ENCODE measurements at places on chromosomes 12 and 14. TPM values are rescaled to one million over a fixed set of nuclear protein-coding genes. Genes with fewer than 3 reads are reported as not detected.

GRCh38 chr12:47709237-47709636 is 3.4 kb upstream of the RPAP3 start:
- no peak for DNase-seq

- no peak for DNase-seq
Measured at GRCh38 chr14:73741386-73741875, 27.2 kb upstream of the PNMA1 start.

Gene ANO2
- 30.4 TPM for total RNA-seq

GRCh38 chr12:56084958-56085543 is 5.1 kb downstream of the ERBB3 start:
- no peak for DNase-seq

GRCh38 chr12:52222692-52223091 is 10.4 kb upstream of the KRT7 start:
- no peak for DNase-seq

GRCh38 chr14:73787486-73788316 is 63.9 kb upstream of the PTGR2 start:
- no peak for DNase-seq

- DNase-seq, result no peak
Measured at GRCh38 chr12:52221912-52222457, 11.1 kb upstream of the KRT7 start.

Gene CLEC6A
- not detected for total RNA-seq

DNA sequence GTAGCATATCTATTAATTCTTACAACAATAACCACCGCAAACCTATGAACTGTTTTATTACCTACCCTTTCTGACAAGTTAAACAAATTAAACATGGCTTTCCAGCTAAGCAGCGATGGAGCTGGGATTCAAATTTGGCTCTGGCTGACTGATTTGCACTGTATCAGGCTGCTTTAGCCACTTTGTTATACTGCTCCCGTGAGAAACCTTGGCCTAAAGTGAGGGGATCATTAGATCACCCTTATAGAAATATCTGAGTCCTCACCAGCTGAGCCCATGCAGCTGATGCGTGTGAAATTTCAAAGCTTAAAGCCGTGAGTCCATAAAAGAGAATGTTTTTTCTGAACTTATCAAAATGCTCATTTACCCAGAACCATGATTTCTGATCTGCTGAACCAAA is 8.1 kb upstream of the GPHB5 start:
- no peak for DNase-seq

GRCh38 chr14:84225268-84225667 is 1304.7 kb upstream of the FLRT2 start:
- DNase-seq, result no peak

Gene SERPINA10
- not detected for total RNA-seq

- DNase-seq, result no peak
Measured at GRCh38 chr12:10554756-10555481, 49.2 kb downstream of the EIF2S3B start.

- peak; percentile 90 for DNase-seq
Measured at GRCh38 chr12:57845478-57846284, 848 bp downstream of the CTDSP2 start.

Gene CYP46A1
- total RNA-seq, result 2.5 TPM

DNA sequence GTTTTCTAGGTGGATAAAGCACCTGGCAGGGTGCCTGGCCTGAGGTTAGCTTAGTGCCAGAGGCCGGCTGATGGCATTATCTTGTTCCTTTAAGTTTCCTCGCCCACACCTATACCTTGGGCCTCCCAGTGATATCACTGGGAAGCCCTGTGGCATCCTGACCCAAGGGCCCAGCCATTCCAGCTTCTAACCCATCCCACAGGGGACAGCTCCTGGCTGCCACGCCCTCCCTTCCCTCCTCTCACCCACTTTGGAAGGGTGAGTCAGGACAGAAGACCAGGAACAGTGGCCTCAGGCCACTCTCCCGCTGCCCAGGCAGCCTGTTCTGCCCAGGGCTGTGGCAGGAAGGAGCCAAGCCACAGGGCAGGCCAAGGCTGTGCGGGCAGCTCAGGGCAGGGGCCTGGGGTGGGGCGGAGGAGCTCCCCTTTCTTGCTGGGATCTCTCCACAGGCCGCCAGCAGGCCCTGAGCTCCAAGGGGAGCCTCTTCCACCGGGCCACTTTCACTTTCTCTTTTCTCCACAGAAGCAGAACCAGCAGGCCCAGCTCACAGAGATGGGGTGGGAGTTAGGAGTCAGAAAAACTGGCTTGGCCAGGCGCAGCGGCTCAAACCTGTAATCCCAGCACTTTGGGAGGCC is 75.1 kb downstream of the IRF2BPL start:
- peak; percentile 75 for DNase-seq

- no peak for DNase-seq
Measured at GRCh38 chr14:34817768-34818167, 57.4 kb downstream of the BAZ1A start.

Gene KRT79
- total RNA-seq, result not detected

DNA sequence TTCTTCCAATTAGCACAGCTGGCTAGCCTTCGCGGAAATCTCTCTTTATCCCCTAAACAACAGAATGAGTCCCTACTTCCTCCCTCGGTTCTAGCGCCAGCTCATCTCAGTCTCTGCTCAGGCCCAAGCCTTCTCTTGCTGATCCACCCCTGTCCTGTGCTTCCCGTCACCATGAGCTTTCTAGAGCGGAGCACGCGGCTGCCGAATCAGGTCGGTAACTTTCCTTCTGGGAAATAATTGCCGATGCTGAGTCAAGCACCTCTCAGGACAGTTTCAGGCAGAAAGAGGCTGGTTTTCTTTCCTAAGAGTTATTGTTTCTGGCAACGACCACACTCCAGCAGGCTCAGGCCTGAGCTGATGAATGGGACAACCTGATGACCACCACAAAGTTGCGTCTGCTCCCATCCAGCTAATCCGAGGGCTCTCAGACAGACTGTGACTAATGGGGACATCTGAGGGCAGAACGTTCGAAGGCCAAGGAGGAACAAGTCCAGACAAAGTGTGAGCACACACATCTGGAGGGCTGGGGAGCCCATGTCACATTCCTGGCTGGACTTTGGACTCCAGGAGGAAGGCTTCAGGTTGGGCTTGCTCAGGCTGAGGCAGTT is 13.6 kb upstream of the GPR68 start:
- DNase-seq, result no peak

DNA sequence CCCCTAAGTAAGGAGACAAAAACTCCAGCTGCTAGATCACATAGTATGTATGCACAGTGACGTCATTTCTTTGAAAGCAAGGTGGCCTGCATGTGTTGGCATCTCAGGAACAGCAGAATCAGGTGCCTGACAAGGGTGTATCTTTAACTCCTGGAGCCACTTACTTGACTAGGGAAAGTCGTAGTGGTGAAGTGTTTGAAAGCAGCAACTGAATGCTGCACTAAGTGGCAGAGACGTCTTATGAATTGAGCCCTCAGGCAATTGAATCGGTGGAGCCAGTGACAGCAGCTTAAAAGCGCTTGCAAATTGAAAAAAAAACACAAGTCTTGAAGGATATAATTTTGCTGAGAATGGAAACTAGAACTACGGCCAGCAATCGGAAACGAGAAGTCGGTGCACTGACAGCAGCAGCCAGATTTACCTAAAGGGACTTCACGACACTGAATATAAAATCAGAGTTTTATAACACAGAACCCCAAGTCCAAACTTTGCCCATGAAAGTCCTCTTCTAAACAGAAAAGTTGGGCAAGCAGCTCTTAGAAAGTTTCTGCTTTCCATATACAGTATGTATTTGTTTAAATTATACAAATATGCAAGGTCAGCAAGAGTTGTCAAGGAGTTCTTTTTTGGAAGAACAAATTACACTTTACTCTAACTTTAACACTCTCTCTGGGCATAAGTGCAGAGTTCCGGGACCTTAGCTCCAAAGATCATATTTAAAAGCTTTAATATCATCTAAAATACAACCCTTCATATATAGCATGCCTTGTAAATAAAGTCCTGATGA is 1.1 kb downstream of the IGF1 start:
- no peak for DNase-seq

GRCh38 chr14:65808390-65808789 is 395.9 kb downstream of the FUT8 start:
- DNase-seq, result no peak

Gene KRT4
- not detected for total RNA-seq

- DNase-seq, result no peak
Measured at GRCh38 chr12:93229494-93230325, 148.0 kb upstream of the NUDT4 start.

DNA sequence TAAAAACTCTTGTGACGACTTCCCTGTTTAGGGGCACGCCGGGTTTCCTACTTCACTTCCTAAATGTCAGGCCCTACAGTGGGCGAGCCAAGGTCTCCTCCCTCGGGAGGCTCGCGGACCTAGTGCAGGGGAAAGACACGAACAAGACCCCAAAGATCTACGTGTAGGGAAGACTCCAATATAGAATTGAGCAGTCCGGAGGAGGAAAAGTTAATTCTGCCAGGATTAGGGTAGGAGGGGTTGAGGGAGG is 564 bp downstream of the ATXN3 start:
- peak; percentile 77 for DNase-seq

DNA sequence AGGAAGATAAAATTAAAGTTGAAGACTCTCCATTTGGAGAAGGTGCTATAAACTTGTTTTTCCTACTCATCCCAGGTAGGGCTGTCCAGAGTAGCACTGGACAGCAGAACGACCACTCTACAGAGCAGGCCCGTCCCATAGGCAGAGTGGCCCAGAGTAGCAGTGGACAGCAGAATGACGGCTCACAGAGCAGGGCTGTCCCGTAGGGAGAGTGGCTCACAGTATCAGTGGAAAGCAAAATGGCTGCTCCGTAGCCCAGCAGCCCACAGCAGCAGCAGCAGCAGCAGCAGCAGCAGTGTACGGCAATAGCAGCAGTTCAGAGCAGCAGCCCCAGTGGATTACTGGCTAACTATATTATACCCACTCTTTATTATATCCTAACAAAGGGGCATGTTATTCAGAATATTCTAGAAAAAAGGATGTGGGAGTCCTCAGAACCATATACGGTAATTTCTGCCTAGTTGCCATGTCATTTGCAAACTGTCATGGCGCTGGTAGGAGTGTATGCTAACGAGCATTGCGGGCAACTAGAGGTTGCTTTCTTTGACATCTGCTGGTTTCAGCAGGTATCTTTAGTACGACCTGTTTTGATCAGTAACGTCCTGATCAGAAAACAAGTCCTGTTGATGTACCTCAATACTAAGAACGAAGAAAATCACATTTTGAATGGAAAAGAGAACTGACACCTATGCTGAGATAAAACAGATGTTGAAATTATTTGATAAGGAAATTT is 567.3 kb downstream of the SLC16A7 start:
- DNase-seq, result no peak

- DNase-seq, result no peak
Measured at GRCh38 chr14:23610090-23610814, 25.9 kb upstream of the DHRS2 start.

- no peak for DNase-seq
Measured at GRCh38 chr12:4938900-4939299, 29.2 kb downstream of the KCNA1 start.

Gene SIX6
- not detected for total RNA-seq

Gene DIO2
- 2.4 TPM for total RNA-seq

GRCh38 chr12:53327435-53328042 is 6.1 kb upstream of the AAAS start:
- DNase-seq, result no peak

DNA sequence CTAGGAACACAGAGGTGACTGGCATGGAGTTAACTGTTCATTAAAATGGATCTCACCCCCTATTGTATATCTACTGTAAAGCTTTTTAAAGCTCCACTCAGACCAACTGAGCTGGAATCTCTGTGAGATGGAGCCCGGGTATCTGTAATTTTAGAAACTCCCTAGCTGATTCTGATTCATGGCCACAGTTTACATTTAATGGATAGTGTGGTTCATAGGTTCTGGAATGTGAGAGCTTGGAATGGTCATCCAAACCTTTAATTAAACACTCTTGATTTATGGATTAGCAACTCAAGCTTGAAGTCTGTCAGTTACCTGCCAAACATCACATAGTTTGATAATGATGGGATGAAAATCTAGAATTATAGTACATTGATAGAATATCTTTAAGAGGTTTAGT is 183.8 kb downstream of the SLC25A21 start:
- DNase-seq, result no peak

- DNase-seq, result no peak
Measured at GRCh38 chr12:64240781-64241180, 18.7 kb upstream of the KICS2 start.

Gene KLC1
- total RNA-seq, result 303 TPM

Gene SIVA1
- 56.6 TPM for total RNA-seq

Gene LAG3
- 3.4 TPM for total RNA-seq

Gene SLC6A15
- total RNA-seq, result 0.58 TPM

Gene NDRG2
- total RNA-seq, result 398 TPM

Gene LMNTD1
- not detected for total RNA-seq

GRCh38 chr14:61337893-61338292 is 16.5 kb downstream of the PRKCH start:
- DNase-seq, result no peak

DNA sequence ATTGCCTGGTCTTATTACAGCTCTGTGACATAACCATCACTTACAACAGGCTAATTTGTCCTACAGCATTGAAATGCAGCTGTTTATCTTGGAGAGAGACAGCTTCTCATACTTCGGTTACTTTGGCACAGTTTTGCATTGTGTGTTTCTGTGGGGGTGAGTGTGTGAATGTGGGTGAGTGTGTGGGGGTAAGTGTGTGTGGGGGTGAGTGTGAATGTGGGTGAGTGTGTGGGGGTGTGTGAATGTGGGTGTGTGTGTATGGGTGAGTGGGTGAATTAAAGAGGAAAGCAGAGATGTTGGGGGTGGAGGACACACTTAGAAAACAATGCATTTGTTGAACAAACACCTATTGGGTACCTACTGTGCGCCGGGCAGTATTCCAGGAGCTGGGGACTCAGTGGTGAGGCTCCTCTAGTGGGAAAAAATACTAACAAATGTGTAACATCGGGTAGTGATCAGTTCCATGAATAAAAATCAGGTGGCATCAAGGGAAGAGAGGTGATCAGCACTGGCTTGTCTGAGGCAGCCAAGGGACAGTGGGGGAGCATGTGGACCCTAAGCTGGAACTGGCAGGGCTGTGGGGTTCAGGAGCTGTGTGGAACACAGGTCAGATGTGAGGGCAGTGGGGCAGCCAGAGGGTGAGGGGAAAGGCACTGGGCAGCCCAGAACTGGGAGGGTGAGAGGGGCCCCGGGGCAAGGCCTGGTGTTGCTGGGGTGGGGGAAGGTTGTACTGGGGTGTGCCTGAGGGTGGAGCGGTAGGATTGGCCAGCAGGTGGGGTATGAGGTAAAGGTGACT is 44.1 kb upstream of the AMN start:
- DNase-seq, result no peak

Gene CD163
- total RNA-seq, result 91.9 TPM

Gene AQP2
- not detected for total RNA-seq

Gene COX14
- 45.8 TPM for total RNA-seq
